Mammary epithelial cell (primary cell): ENCODE measurements at places on chromosomes 5 and 9.

DNA sequence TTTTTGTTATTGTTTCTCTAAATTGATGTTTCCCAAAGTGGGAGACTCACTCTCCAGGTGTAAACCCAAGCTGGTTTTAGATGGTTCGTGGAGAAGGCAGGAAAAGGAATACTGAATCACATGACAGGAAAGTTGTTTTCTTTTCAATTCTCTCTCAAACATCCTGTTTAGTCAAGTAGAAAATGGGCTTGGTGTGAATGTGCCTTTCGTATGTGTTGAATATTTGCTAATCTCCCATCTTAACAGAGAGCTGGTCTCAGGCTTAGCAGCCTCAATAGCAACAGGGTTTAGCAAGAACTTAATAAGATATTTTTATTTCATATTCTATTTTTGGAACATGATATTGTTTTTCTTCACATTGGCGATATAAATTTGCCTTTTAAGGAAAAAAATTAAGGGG lies 119.7 kb downstream of the INSYN2B start:
- DNase-seq = no peak

- DNase-seq = peak; percentile 75
Observed at GRCh38 chr9:70924895-70925547, 196.4 kb downstream of the TRPM3 start.

- DNase-seq = no peak
Observed at GRCh38 chr5:168417731-168418429, 68.4 kb upstream of the RARS1 start.

DNA sequence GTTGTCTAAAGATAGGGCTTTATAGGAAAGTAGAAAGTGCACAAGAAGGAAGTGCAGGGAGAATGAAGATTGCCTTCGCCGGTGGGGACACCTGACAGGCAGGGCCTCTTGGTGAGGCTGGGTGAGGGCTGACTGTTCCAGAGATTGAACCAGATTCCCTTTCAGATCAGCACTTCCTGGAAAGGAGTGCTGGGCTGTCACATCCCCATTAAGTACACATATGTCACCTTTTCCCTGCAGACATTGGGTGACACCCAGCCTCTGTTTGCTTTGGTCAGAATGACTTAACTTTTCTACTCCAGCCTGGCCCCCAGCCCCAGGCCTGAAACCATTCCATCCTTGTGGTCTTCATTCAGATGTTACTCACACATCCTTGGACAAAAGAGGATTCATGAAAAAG lies 7.4 kb upstream of the SHROOM1 start:
- no peak for DNase-seq

- no peak for DNase-seq
Observed at GRCh38 chr5:154868702-154869101, 10.3 kb downstream of the CNOT8 start.

DNA sequence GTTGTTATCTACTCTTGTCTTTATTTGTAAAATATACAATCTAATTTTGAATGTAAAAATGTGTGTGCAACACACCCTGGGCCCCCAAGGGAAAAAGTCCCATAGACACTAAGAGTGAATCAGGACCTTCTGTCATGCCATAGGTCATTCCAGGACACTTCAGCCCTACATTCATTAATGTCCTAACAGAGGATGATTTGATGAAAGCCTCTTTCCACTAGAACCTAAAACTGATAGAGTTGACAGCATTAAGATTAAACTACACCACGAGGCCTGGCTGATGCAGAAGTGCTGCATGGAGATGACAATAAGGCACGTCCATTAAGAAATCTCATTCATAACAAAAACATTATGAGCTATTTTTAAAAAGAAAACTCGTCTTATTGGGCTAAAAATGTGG lies 46.2 kb downstream of the FRMD3 start:
- DNase-seq = no peak

DNA sequence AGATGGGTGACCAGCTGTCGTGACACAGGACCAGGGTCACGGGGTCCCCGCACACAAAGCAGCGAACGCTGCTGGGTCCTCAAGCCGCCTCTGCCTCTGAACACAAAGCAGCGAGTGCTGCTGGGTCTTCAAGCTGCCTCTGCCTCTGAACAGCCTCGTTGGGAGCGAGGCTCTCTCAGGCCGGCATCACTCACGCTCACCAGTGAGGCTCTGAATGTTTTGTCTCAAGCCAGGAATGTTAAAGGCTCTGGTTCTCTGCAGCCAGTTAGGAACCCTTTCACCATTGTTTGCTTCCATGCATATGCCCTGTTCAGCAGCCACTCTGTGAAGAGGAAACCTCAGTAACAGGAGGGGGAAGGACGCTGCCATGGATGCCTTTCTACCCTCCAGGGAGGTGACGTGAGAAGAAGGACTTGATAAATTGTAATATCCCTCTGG lies 82.7 kb upstream of the TAF11L2 start:
- DNase-seq = no peak
